Activated CD4-positive, alpha-beta T cell treated with anti-CD3 and anti-CD28 coated beads, Interleukin-2, amount 50 U/mL, for 4 hours (primary cell): ENCODE measurements at places on chromosomes 7 and 10.

DNA sequence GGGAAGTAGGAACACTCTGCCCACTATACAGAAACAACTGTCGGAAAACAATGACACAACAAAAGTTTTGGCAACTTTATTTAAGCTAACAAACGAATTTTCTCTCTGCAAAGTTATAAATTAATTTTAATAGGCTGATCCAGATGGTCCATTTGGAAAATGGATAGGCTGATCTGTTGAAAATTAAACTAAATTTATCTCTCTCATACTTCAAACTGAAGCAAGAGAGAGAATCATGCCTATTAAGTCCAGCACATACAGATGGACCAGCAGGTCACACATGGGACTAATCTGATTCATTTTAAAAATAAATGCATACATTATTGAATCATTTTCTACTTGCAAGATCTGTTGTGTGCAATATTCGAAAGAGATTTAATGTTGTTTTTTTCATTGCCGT is 110.1 kb downstream of the BTRC start:
- no peak for DNase-seq

DNA sequence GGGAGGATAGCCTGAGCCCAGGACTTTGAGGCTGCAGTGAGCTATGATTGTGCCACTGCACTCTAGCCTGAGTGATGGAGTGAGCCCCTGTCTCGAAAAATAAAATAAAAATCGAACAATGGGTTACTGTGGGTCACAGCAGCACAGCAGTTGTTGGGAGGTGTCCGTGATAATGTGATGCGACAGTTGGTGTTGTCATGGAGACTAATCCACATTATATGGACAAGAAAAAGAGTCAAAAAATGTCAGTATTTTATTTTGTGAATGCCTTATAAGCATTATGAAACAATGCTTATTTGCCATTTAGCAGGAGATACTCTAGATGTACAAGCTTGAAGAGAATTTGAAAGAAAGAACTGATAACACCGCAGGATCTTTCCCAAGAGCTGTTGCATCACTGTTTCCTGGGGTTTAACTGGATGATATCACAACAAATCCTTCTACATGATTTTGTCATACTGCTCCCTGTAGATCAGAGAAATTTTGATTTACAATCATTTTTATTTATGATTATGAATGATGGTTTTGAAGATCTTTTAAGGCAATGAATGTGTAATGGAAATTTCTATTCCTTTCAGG is 195.4 kb downstream of the BAMBI start:
- DNase-seq: no peak

- no peak for DNase-seq
These were observed 292.0 kb downstream of the PHTF2 start for GRCh38 chr7:78090616-78091015.

- no peak for DNase-seq
These were observed 4.9 kb downstream of the TMEM130 start for GRCh38 chr7:98864731-98865453.

DNA sequence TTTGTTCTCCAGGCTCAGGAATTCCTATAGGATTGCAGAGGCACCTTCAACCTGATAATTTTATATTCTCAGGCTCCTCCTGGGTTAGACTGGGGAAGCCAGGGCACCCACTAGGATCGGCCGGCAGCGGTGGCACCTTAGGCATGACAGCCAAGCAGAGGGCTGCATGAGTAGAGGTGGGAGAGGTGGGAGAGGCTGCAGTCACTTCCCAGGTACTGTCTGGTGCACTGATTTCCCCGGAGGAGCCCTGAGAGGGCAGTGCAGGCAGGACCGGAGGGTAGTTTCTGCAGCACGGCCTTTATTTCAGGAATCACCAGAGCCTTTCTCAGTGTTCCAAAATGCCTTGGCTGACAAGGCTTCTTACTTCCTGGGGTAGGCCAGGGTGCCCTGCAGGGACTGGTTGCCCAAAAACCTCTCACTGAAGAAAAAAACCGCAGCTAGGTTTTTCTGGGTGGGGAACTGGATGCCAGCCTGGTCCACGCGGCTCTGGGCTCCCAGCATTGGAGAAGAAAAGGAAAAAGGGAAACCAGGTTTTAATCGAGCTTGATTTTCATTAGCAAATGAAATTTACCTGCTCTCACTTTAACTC is 3.6 kb upstream of the HOXA13 start:
- no peak for DNase-seq

- no peak for DNase-seq
These were observed 33.2 kb upstream of the GIMAP8 start for GRCh38 chr7:150417239-150417638.

DNA sequence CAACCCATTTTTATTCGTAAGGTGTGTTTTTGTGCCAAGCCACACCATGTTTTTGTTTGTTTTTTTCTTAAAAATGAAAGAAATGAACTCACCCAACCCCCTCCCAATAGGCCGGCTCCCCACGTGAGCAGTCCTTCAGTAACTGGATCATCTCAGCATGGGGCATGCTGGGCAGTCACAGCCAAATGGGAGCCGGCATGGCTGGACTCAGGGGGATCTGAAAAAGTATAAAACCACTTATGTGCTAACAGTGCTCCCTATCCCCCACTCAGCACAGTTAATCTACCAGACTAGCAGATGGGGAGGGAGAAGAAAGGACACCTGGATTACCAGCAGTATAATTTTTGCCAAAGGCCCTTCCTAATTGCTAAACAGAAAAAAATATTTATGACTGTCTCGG is 39.3 kb downstream of the BAZ1B start:
- no peak for DNase-seq
